Coronary artery (tissue), 2 donors: ENCODE measurements at places on chromosomes 1 and 21.

- DNase-seq = no peak
Observed at GRCh38 chr1:43558346-43558841, 27.7 kb downstream of the PTPRF start.

GRCh38 chr1:92961896-92962752 lies 862 bp upstream of the DIPK1A start:
- no peak for DNase-seq

GRCh38 chr1:89279011-89279466 lies 6.4 kb upstream of the GBP5 start:
- no peak for DNase-seq

DNA sequence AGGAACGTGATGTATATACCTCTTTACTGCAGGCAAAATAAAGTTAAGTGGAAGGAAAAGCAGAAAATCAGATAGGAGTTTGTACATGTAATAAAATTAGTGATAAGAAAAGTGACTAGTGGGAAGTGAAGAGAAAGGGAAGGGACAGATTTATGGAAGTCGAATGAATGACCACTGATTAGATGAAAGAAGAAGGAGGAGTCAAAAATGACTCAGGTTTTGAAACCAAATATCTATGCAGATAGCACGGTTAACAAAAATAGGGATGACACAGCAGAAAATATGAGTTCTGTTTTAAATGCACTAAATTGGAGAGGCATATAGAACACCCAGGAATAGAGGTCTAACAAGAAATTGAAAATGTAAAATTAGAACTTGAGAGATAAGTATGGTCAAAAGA lies 128.0 kb downstream of the HMCN1 start:
- no peak for DNase-seq

GRCh38 chr1:87334351-87335174 lies 5.9 kb downstream of the LMO4 start:
- DNase-seq = no peak

- DNase-seq = no peak
Observed at GRCh38 chr1:65277605-65278347, 31.6 kb upstream of the DNAJC6 start.

GRCh38 chr1:198653808-198654413 lies 15.1 kb downstream of the PTPRC start:
- no peak for DNase-seq

GRCh38 chr1:203870245-203870644 lies 8.8 kb downstream of the SNRPE start:
- DNase-seq = no peak

- DNase-seq = no peak
Observed at GRCh38 chr21:17435565-17436543, 77.0 kb upstream of the CXADR start.

- DNase-seq = no peak
Observed at GRCh38 chr1:159011751-159012150, 2.0 kb downstream of the IFI16 start.

DNA sequence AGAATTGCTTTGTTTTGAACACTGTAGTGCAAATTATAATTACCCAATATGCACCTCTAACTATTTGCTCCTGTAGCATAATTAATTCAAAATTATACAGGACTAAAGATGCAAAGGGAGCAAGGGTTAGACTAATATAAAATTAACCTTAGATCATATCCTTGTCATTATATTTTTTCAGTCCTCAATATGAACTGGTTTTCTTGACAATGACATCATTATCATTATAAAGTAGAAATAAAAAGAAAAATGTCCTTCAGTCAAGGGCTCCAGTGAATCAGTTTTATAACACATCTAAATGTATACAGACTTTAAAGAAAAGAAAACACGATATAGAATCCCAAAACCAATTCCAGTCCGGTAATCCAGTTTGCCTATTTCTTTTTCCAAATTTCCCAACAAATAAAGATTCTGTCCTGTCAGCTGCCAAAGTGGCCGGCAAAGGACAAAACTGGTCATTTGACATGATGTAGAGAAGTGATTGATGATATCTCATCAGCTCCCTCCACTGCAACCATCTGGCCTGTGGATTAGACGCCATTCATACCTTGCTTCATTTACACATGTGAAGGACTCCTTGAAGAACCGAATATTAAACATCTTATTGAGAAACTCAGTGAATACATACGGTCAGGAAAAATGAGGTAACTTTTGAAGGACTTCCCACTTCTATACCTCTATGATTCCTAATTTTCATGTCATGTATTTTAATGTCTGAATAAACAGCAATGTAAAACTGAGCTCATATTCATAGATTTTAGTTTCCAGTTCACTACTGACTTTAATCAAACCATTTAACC lies 15.5 kb downstream of the DPYD start:
- DNase-seq = no peak

GRCh38 chr1:9759939-9760338 lies 63.8 kb downstream of the CLSTN1 start:
- no peak for DNase-seq

DNA sequence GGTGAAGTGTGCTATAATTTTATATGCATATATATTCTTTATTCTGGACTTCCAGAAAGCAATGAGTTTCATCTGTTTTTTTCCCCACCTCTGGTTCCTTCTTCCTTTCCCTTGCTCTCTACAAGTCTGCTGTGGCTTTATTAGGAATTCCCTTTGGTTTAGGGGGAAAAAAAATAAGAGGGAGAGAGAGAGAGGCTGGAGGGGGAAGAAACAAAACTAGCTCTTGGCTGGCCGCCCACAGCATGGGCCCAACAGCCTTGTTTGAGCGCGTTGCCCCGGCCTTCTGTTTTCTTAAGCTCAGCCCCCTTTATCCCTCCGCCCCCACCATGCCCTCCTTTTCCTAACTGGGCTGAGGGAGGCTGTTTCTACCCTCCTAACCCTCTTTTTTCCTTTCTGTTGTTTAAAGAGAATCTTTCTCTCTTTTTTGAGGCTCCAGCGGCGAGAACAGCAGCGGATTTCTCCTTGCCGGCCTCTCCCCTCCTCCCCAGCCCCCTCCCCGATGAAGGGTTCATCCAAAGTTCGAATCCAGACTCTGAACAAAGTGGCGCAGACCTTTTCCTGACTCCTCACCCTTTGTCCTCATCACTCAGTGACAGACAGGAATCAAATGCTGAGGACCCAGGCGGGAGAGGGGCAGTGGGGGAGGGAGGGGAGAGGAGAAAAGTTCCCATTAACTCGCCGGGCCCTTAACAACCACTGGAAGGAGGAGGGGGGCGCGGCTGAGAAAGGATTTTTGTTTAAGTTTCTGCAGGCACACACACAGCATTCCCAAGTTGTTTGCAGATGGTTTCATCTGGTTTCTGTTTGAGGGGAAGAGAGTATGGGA lies 29.7 kb downstream of the PBX1 start:
- DNase-seq = peak; percentile 84

GRCh38 chr1:172760121-172760520 lies 101.2 kb downstream of the FASLG start:
- no peak for DNase-seq

- no peak for DNase-seq
Observed at GRCh38 chr1:216702170-216702569, 21.1 kb downstream of the ESRRG start.

GRCh38 chr1:197485790-197486189 lies 217.7 kb downstream of the CRB1 start:
- no peak for DNase-seq

DNA sequence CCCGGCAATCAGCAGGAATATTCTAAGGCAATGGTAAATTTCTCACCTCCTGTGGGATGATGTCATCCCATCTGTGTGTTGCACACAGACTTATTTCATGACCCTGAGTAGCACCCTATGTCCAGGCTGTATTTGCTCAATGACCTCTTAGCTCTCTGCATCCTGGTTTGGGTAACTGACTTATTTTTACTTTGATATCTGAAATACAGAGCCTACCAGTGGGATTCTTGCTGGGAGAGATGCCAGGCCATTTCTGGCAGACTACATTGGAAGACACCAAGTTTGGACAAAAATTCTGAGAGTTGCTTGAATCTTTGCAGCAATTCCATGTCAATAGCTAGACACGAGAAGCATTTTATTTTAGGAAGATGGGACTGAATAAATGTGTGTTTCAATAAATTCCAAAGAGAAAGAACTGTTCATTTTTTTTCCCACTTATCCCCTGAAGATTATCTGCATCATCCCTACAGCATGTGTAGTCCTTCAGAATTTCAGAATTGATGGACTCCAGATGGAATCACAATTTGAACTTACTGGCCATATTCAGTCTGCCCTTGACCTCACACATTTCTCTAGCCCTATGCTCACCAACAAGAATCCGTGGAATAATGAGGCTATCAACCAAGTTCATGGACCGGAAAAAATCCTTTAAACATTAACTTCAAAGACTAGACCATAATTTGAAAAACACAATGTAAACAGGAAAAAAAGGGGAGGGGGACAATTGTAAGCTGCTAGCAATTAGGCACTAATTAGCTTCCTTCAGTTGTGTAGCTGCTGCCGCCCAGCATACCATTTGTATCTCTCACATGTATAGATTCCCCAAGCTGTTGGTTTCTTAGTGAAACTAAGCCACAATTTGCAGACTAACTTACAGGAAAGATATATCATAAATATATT lies 226.5 kb downstream of the HMCN1 start:
- DNase-seq = no peak

DNA sequence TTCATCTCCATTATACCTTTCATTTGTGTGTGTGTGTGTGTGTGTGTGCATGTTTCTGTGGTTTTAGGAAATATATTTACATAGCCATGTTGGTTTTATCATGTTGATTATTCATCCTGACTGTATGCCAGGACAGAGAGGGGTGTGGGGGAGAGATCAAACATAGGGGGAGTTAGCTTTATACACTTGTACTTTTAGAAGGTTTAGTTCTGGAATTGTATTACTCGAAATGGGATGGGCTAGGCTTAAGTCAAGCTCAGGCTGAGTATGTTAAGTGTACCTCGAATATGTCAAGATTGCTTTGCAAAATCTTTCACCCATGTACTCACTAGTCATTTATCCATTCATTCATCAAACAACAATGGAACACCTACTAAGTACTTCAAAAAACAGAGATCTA lies 123.3 kb downstream of the HMCN1 start:
- no peak for DNase-seq

GRCh38 chr1:20008391-20008841 lies 29.0 kb upstream of the PLA2G2A start:
- no peak for DNase-seq

- no peak for DNase-seq
Observed at GRCh38 chr1:44817771-44818495, 9.6 kb downstream of the BTBD19 start.

DNA sequence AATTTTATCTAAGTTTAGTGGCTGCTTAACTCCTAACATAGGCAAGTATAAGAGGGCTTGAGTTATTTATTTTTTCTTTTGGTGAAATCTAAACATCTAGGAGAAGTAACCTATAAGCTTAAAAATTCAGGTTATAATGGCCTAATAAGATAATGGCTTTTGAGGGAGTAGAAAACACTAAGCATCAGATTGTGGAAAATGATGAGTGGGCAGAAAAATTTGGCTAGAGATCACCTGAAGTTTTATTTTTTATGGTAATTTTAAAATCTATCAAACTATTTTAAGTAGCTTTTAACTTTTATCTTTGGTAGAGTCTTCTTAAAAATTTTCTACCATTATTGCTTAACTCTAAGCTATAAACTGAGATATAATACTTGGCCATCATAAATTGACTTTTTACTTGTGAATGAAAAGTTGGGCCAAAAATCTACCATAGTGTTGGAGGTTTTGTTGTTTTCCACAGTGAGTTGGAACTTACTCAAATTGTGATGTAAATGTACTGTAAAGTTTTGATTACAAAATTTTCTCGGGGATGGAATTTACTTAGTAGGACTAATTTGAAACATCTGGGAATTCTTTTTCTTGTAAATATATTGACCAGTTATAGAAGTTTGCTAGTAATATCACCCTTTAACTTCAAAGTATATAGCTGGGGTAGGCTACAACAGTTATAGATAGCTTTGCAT lies 63.9 kb downstream of the USP25 start:
- no peak for DNase-seq

GRCh38 chr1:186722711-186723309 lies 42.6 kb upstream of the PTGS2 start:
- no peak for DNase-seq

- no peak for DNase-seq
Observed at GRCh38 chr1:93416183-93416582, 31.7 kb upstream of the FNBP1L start.

GRCh38 chr1:29986986-29987385 lies 736.4 kb downstream of the MATN1 start:
- DNase-seq = peak; percentile 66

DNA sequence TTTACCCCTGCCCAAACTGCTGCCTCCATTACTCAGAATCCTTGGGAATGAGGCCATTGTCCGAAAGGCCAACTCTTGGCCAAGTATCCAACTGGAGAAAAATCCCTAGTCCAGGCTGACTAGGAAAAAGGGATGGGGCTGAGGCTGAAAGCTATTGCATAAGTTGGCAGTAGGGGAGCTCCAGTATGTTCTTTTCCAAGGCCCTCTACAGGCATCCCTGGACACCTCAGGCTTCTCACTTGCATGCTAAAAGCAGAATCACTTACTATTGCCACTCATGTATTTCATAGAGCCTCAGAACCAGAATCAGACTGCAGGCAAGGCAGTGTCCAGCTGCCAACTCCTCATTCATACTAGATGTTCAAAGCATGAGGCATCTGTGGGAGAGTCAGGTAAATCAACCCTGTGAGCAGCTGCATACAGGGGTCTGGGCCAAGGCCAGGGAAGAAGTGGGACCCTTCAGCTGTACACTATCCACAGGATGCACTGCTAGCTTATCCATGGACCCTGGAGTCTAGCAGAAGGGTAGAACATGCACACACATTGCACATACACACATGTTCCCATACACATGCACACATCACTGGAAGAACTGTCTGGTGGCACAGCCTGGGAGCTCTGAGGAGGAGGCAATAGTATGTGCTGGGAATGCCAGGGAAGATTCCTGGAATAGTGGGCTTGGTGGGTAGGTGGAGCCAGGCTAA lies 195.3 kb downstream of the C1orf94 start:
- DNase-seq = peak; percentile 28
